Activated CD8-positive, alpha-beta T cell treated with anti-CD3 and anti-CD28 coated beads for 36 hours (primary cell): ENCODE measurements at places on chromosomes 4 and X. TPM values are rescaled to one million over a fixed set of nuclear protein-coding genes. Genes with fewer than 3 reads are reported as not detected.
A peak's percentile ranks its signal among the peaks of the same experiment; 100 is the strongest.

- H3K27ac ChIP-seq, result no peak overlapping the region
- no peak for DNase-seq
- peaks cover 2% of the 10 kb centered on the region for H3K27me3 ChIP-seq
- no peak overlapping the region for H3K4me3 ChIP-seq
- H3K4me1 ChIP-seq, result peaks cover 3% of the 10 kb centered on the region
- H3K36me3 ChIP-seq, result no peaks in the 10 kb centered on the region
These were observed 22.2 kb downstream of the SATL1 start for GRCh38 chrX:85221361-85221760.

DNA sequence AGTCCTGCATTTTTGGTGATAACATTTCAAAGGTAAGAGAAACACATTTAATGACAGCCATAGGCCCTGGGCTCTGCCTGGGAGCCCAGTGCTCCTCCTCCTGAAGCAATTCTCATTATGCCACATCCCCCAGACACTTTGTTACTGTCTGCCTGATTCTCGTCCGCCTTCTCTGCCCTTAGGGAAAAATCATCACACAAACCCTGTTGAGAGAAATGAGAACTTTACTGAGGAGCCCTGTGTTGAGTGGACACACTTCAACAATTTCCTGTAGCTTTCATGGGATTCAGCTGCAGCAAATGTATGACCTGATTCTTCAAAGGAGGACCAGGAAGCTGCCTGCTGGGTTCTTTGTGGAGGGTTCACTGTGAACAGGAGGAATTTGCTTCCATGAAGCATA, 566.5 kb upstream of the FRG1 start:
- no peak overlapping the region for H3K27ac ChIP-seq
- no peaks in the 10 kb centered on the region for H3K4me1 ChIP-seq

Gene ARHGAP24
- total RNA-seq, result 0.70 TPM

DNA sequence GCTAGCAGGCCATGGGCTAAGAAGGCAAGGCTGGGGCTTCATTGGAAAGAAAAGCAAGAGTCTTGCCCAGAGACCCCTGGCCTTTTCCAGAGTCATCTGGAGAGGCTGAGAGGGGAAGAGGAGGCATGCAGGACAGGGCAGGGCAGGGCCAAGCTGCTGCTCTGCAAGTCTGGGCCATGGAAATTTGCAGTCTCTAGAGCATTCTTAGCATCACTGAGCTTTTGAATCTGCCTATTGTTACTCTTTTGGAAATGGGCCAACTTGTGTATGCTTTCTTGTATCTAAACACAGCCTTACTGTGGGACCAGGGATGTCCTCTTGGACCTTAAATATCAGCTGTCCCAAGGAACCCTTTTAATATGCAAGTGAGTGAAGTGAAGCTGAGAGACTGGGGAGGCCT, 560.5 kb downstream of the MID1IP1 start:
- no peaks in the 10 kb centered on the region for H3K36me3 ChIP-seq
- no peaks in the 10 kb centered on the region for H3K27me3 ChIP-seq
- no peak for DNase-seq
- H3K4me1 ChIP-seq, result peaks cover 11% of the 10 kb centered on the region
- no peak overlapping the region for H3K27ac ChIP-seq

DNA sequence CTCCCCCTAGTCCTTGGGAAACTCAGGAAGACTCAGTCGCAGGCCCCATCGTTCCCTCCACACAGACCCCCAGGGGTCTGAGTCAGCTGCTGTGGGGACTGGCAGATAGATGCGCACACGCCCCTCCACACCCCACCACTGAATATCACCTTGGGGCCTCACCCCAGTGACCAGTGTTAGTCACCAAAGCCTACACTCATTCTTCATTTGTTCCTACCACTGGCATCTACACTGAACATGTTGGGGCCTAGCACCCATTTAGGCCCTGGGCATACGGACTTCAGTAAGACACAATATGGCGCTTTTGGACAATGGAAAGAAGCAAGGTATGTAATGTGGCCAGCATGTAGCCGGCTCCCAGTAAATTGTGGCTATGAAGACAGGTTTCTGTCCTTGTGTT, 154.1 kb upstream of the PJA1 start:
- H3K4me3 ChIP-seq, result no peak overlapping the region
- no peaks in the 10 kb centered on the region for H3K36me3 ChIP-seq
- no peaks in the 10 kb centered on the region for H3K27me3 ChIP-seq
- no peak for DNase-seq
- H3K27ac ChIP-seq, result no peak overlapping the region
- H3K4me1 ChIP-seq, result no peaks in the 10 kb centered on the region

DNA sequence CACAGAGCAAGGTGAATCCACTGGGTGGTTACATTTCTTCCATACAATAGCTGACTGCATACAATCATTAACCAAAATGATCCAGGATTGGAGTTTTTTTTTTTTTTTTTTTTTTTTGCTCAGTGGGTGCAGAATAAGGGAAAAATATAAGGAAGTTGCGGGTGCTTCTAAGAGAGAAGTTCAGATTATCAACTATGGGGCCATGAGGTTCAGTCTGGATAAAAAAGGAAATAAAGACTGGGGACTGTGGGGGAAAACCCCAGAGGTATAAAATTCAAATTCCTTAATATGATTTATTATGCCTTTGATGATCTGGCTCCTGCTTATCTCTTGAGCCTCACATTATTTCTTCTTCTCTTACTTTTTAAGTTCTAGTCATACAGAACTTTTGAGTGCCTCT, 5.9 kb upstream of the EIF1AX start:
- DNase-seq, result no peak
- peaks cover 20% of the 10 kb centered on the region for H3K36me3 ChIP-seq
- no peak overlapping the region for H3K27ac ChIP-seq
- no peaks in the 10 kb centered on the region for H3K27me3 ChIP-seq

- no peaks in the 10 kb centered on the region for H3K4me1 ChIP-seq
- no peaks in the 10 kb centered on the region for H3K27me3 ChIP-seq
- H3K27ac ChIP-seq, result no peak overlapping the region
- peaks cover 13% of the 10 kb centered on the region for H3K36me3 ChIP-seq
- H3K4me3 ChIP-seq, result no peak overlapping the region
These were observed 108.3 kb downstream of the TBC1D19 start for GRCh38 chr4:26692014-26692726.

GRCh38 chrX:21856504-21856903, 717 bp downstream of the YY2 start:
- no peak overlapping the region for H3K4me3 ChIP-seq
- peaks cover 23% of the 10 kb centered on the region for H3K36me3 ChIP-seq
- DNase-seq, result no peak
- H3K27me3 ChIP-seq, result no peaks in the 10 kb centered on the region

DNA sequence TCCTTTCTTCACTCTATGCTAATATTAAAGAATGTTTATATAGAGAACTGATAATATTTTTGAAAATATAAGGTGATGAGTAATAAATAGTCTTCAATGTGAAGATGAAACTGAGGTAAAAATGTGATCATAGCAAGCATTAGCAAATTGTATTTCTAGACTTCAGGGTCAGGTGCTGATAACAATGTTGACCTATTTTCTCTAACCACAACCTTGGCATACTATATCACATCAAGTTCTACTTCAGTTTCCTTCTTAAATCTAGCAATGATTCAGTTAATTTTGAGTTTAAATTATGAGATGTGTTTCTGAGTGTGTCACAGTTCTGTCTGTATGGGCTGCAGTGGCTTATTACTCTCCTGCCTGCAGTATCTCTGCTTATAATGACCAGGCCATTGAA, 209.4 kb downstream of the RAPGEF2 start:
- H3K27ac ChIP-seq, result no peak overlapping the region
- H3K27me3 ChIP-seq, result no peaks in the 10 kb centered on the region
- peaks cover 11% of the 10 kb centered on the region for H3K36me3 ChIP-seq
- DNase-seq, result no peak
- no peak overlapping the region for H3K4me3 ChIP-seq
- no peaks in the 10 kb centered on the region for H3K4me1 ChIP-seq

Gene EPGN
- not detected for total RNA-seq

- no peak overlapping the region for H3K27ac ChIP-seq
- no peak overlapping the region for H3K4me3 ChIP-seq
- no peaks in the 10 kb centered on the region for H3K4me1 ChIP-seq
- DNase-seq, result no peak
- H3K36me3 ChIP-seq, result peaks cover 2% of the 10 kb centered on the region
These were observed 30.3 kb upstream of the NAF1 start for GRCh38 chr4:163196926-163197480.

- no peaks in the 10 kb centered on the region for H3K4me1 ChIP-seq
- H3K27me3 ChIP-seq, result no peaks in the 10 kb centered on the region
- H3K4me3 ChIP-seq, result no peak overlapping the region
- no peak overlapping the region for H3K27ac ChIP-seq
- no peaks in the 10 kb centered on the region for H3K36me3 ChIP-seq
These were observed 53.5 kb downstream of the TMPRSS11F start for GRCh38 chr4:68076194-68076593.

DNA sequence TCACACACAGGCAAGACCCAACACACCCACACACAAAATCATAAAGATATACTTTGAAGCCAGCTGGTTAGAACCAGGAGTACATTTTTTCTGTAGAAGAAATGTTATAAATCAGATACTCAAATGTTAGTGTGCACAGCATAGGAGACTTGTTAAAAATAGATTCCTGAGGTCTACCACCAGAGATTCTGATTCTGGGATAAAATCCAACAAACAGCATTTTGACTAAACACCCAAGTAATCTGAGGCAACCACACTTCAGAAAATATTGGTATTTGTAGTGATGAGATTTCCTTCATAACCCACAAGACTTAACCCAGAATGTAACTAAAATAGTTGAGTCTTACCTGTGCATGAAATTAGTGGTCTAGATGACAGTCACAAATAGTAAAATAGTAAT, 301.8 kb downstream of the HNRNPD start:
- H3K27me3 ChIP-seq, result peaks cover 5% of the 10 kb centered on the region
- H3K36me3 ChIP-seq, result no peaks in the 10 kb centered on the region
- no peak for DNase-seq
- no peaks in the 10 kb centered on the region for H3K4me1 ChIP-seq
- no peak overlapping the region for H3K4me3 ChIP-seq

GRCh38 chrX:110001740-110002299, 1.1 kb upstream of the TMEM164 start:
- H3K27ac ChIP-seq, result peak overlapping the region; percentile 86
- DNase-seq, result no peak
- no peaks in the 10 kb centered on the region for H3K27me3 ChIP-seq
- H3K36me3 ChIP-seq, result peaks cover 2% of the 10 kb centered on the region

- DNase-seq, result no peak
- H3K4me1 ChIP-seq, result no peaks in the 10 kb centered on the region
- no peak overlapping the region for H3K4me3 ChIP-seq
- no peaks in the 10 kb centered on the region for H3K36me3 ChIP-seq
These were observed 127.3 kb downstream of the TENM3 start for GRCh38 chr4:182370491-182370890.
